ENCODE measurements at places on chromosomes 3 and 15. TPM values are rescaled to one million over a fixed set of nuclear protein-coding genes. Genes with fewer than 3 reads are reported as not detected.

EOMES gene
- 6.3 TPM for total RNA-seq

ARPP21 gene
- total RNA-seq: not detected

DNA sequence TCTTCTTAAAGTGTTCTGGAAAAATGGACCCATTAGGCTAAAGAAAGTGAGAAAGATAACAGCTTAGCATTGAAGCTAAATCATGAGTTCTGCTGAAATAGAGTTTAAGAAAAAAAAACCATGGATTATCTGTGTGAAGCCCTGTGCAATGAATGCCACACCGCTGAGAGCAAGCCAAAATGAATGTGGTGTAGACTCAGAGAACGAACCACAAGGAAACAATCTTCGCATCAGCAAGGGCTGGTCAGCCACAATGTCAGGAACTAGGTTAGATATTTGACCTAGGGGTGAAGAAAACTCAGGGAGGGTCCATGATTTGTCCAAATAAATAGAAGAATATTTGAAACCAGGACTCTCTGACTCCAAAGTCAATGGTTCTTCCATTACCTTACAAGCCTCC is 91.4 kb upstream of the MEX3B start:
- no peak for DNase-seq

GRCh38 chr3:194277786-194278130 is 73.4 kb downstream of the CPN2 start:
- DNase-seq: no peak

DNA sequence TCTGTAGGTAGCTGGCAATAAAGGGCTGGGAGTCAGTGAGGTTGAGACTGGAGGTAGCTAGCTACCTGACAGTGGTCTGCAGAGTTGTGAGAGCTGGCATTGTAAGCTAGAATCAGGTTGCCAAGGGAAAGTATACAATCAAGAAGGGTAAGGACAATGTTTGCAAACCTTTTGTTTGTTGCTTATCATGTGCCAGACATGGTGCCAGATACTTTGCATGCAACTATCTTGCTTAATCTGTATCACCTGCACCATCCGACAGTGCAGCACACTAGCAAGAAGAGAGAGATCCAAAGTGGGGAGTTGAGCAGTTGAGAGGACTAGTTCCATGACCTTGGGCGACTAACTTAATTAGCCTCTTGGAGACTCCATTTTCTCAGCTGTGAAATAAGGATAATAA is 236.4 kb downstream of the PDCD6IP start:
- DNase-seq: no peak

GRCh38 chr3:66303491-66303901 is 82.7 kb downstream of the SLC25A26 start:
- peak; percentile 69 for DNase-seq

GRCh38 chr15:29821416-29822099 is 710 bp downstream of the TJP1 start:
- DNase-seq: no peak

- DNase-seq: no peak
These were observed 324.0 kb downstream of the TBL1XR1 start for GRCh38 chr3:176873261-176873660.

DNA sequence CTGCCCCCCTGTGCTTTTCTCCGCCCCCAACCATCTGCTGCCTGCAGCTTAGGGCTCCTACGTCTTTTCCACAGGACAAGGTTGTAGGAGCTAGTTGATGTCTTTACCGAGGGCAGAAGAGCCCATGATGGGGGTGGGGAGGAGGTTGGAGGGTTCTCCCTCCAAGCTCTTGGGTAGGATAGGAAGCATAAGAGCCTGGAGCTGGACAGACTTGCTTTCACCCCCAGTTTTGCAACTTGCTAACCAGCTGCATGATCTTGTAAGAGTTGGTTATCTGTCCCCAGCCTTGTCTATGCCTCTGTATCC is 856 bp downstream of the ABCF3 start:
- DNase-seq: no peak

- DNase-seq: no peak
These were observed 61.6 kb downstream of the OSTN start for GRCh38 chr3:191260431-191261303.
